ENCODE measurements at places on chromosomes 6 and 20.

GRCh38 chr6:52489881-52490280, 69.7 kb downstream of the EFHC1 start:
- no peak for DNase-seq

- no peak for DNase-seq
Observed at GRCh38 chr6:46440141-46440540, 51.1 kb downstream of the RCAN2 start.

GRCh38 chr6:154508573-154509375, 1.7 kb downstream of the CNKSR3 start:
- peak; percentile 41 for DNase-seq

DNA sequence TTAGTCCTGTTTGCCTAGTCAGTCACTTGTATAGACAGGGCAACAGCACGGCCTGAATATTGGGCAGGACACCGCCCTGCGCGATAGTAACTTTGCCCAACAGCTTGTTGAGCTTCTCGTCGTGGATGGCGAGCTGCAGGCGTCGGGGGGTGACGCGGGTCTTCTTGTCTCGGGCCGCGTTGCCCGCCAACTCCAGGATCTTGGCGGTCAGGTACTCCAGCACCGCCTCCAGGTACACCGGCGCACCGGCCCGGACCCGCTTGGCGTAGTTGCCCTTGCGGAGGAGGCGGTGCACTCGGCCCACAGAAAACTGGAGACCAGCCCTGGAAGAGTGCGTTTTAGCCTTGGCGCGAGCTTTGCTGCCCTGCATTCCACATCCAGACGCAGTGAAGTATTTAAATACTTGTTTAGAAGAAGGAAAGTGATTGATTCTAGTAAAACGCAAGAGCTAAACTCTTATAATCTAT, 92.8 kb upstream of the BTN3A2 start:
- no peak for DNase-seq

GRCh38 chr6:109299265-109299607, 83.0 kb downstream of the CD164 start:
- no peak for DNase-seq

GRCh38 chr6:18262702-18263417, 1.5 kb downstream of the DEK start:
- DNase-seq: peak; percentile 40

DNA sequence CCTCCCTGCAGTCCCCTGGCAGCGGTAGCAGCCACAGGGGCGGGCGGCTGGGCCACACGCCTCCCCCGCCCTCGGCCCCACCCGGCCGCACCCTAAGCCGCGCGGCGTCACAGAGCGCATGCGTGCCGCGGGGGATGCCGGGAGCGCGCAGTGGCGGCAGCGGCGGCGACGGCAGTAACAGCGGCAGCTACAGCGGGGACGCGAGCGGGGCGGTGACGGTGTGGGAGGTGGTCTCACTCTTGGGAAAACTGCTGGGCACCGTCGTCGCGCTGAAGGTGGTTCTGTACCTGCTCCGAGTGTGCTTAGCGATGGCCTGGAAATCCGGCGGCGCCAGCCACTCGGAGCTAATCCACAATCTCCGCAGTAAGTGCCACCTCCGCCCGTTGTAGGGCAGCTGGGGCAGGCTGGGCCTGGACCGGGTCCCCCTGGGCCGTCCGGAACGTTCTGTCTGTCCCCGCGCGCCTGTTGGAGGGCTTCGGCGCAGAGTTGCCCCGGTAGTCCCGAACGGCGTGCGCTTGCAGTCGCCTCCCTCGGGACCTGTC, at the start of gene PCMT1:
PCMT1 (plus strand) TSS at position 148 of the 542 bp plus-strand sequence; CDS start at position 309, 161 bp downstream.
- DNase-seq: peak; percentile 81

DNA sequence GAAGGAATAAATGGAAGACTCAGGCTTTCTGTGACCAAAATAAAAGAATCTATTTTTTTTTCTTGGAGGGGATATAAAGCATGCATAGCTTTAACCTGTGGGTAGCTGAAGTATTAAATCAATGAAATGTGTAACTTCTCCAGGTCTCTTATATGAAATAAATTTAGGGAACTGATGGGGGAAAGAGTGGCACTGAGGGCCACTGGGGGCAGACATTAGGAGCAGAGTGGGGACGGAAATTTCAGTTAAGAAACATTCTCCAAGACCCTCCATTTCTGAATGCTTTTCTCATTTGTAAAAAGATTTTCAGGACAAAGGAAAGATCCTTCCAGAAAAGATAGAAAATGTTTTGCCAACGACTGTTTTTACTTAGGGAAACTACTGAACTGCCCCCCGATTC, 131.0 kb downstream of the GPX5 start:
- DNase-seq: no peak

DNA sequence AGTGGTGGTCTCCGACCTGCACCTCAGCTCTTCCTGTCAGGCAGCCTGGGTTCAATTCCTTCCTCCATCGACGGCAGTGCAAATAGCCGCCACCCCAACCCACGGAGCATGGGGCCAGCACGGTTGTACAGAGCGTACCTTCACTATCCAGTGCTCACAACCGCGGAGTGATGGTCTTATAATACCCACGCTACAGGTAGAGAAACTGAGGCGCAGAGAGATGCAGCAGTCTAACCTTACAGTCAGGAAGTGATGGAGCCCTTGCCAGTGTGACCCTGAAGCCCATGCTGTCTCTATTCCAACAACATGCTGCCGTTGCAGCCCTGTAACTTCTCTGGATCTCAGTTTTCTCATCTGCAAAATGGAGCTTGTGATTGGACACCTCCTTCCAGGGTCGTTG, 11.0 kb downstream of the SCRT2 start:
- DNase-seq: no peak

DNA sequence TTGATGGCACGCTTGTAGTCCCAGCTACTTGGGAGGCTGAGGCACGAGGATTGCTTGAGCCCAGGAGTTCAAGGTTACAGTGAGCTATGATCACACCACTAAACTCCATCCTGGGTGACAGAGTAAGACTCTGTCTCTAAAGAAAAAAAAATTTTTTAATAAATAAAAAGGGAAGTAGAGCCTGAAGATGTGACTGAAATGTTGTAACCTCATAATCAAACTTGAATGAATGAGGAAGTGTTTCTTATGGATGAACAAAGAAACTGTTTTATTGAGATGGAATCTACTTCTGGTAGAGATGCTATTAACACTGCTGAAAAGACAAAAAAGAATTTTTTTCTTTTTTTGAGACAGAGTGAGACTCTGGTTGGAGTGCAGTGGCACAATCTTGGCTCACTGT, 6.7 kb downstream of the MAK start:
- DNase-seq: no peak

Measured in Caki2 (cell line).